ENCODE measurements at places on chromosomes 2 and 18. TPM values are rescaled to one million over a fixed set of nuclear protein-coding genes. Genes with fewer than 3 reads are reported as not detected.

Gene ALPG
- total RNA-seq = 0.22 TPM

Gene CLEC4F
- not detected for total RNA-seq

Gene IL36G
- total RNA-seq = not detected

Gene ERBB4
- not detected for total RNA-seq

Gene PTPRM
- total RNA-seq = 30.4 TPM

Gene CCDC148
- 0.48 TPM for total RNA-seq

Gene BOLL
- total RNA-seq = not detected

Gene LYPD1
- 16.3 TPM for total RNA-seq

Gene POTEI
- total RNA-seq = not detected

Gene CAPN13
- total RNA-seq = 0.08 TPM

Gene CCDC74A
- 14.2 TPM for total RNA-seq

Gene LYG2
- total RNA-seq = 0.17 TPM

Gene GLI2
- total RNA-seq = 26.5 TPM

Gene CD207
- not detected for total RNA-seq

Gene TUBB8B
- not detected for total RNA-seq
